ENCODE measurements at places on chromosomes 2 and 18. TPM values are rescaled to one million over a fixed set of nuclear protein-coding genes. Genes with fewer than 3 reads are reported as not detected.

DNA sequence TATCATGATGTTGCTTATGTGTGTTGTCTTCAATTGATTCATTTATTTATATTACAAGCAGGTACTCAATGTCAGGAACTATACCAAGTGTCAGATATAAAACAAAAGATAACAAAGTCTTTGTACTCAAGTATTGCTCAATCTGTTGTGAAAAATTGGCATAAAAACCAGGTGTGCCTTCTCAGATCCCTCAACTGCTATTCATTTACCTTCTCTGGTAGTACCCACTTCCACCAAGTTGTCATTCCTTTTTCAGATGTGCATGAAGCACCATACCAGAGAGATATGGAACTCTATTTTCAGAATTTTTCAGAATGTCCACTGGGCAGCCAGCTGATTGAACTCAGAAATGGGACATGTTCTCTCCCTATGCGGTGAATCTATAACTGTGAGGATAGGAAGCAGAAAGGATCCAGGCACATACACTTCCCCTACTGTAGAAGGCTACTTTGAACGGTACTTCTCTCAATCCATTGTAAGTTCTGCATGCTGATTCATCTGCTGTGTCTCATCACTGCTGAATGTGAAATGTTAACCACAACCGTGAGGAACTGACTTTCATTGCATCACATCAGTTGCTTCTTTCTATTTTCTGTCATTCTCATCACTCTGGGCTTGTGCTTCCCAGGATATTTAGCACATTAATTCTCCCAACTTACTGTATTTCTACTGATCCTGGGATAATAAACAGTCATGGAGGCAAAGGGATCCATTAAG, 1621.3 kb downstream of the SUCLG1 start:
- no peak for DNase-seq

DNA sequence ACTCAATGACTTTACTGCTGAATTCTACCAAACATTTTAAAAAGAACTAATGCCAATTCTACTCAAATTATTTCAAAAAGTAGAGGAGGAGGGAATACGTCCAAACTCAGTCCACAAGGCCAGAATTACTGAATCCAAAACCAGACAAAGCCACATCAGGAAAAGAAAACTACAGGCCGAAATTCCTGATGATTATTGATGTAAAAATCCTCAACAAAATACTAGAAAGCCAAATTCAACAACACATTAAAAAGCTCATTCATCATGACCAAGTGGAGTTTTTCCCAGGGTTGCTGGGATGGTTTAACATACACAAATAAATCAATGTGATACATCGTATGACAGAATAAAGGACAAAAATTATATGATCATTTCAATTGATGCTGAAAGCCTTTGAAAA, 103.9 kb upstream of the UBE2E3 start:
- no peak for DNase-seq

GRCh38 chr2:112849956-112850355, 13.4 kb upstream of the IL1B start:
- DNase-seq = no peak

GRCh38 chr2:208101716-208102631, 22.4 kb downstream of the CRYGD start:
- no peak for DNase-seq

GRCh38 chr2:117523267-117523666, 291.2 kb upstream of the DDX18 start:
- DNase-seq = peak; percentile 91

DNA sequence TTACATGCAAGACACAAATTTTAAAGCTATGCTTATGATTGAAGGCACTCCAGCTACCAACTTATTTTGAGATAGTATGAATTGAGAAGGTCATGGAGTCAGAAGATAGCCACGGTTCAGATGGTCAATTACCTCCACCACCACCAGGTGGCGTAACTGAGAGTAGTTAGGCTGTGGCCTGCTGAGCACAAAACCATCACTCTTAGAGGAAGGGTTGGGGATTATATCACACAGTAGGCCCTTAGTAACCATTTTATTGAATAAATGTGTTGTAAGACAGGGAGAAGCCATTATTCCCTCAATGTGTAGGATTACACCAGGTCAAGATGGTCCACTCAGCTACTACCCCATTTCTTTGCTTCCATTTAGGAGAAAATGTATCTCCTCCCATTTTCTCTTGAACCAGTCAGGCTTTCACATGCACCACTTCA, 18.8 kb downstream of the KLHL41 start:
- DNase-seq = peak; percentile 80

DNA sequence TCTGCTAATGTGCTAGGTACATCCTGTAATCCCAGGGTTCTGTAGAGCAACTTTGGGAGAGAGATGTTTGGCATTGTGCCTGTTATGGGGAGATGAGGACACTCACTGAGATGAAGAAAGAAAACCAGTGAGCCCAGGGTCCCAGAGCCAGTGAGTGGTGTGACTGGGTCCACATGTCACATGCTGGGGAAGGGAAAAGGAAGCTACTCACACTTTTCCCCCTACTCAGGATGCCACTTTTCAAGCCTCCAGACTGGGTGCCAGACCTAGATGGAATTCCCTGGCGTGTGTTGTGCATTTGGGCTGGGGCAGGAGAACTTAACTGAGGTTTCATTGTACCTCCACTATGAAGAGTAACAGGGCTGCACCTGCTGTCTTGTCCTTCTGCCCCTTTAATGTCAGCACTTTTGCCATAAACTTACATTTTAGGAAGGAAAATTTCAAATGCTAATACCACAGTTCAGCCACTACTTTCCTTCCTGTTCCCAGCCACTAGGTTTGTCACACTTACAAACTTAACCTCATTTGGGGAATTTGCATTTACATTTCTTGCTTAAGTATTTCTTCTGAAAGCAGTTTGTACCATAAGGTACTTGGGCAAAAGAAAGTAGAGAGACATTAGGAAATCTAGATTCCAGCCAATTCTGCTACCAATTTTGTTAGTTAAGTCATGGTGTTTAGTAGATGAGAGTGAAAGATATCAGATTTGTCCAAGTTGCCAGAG, 10.2 kb downstream of the INSIG2 start:
- no peak for DNase-seq

The RAB17 gene
- total RNA-seq = 51.3 TPM

The FBXO36 gene
- 1.6 TPM for total RNA-seq

The EPB41L5 gene
- total RNA-seq = 30.3 TPM
